ENCODE measurements at places on chromosomes 4 and X.

DNA sequence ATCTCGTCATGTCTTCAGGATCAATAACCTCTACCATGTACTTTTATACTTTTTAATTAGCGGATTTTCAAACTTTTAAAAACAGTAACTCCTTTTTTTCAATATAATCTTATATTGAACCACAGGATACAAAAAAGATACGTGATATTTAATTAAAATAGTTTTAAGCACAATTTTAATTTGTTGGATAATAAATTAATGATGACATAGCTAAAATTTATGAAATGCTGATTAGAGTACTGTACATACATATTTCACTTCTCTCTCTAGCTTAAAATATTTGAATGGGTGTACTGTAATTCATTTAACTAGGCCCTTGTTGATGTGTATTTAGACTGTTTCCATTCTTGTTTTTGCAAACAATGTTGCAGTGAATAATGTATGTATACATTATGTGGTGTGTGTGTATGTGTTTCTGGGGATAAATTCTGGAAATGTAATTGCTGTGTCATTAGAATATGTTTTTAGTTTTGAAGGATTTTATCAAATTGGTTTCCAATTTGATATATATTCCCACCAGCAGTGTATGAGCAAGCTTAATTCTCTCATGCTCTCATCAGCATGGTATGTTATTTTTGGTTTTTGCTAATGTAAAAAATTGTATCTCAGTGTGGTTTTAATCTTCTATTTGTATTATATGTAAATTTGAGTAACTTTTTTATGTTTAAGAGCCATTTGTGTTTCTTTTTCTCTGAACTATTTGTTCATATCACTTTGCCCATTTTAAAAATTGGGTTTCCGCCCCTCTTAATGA is 66.4 kb downstream of the CDKL5 start:
- DNase-seq = no peak

DNA sequence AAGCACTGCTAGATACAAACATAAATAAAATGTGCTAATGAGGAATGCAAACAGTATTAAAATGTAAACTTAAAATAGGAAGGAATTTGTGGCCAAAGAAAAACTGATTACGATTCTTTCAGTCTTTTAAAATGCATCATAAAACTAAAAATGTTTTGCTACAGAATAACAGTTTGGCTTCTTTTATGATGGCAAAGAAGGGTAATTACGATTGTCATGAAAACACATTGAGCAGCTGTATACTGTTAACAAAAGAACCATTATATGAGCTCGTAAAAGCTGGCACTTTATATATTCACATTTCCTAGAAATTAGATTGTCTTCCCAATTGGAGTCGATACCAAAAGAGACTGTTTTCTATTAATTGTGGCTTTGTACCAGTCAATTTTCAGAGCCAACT is 290.4 kb downstream of the NR3C2 start:
- DNase-seq = no peak

DNA sequence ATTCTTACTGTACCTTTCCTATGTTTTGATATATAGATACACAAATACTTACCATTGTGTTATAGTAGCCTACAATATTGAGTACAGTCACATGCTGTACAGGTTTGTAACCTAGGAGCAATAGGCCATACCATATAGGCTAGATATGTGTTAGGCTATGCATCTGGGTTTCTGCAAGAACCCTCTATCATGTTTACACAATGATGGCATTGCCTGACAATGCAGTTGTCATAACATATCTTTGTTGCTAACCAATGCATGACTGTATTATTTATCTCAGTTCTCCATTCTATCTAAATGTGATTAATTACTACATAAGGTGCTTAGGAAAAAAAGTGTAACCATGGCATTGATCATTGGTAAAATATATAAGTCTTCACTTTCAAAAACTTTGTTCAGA is 10.0 kb upstream of the SPCS3 start:
- no peak for DNase-seq

GRCh38 chrX:118174516-118175098 is 58.0 kb upstream of the KLHL13 start:
- no peak for DNase-seq

DNA sequence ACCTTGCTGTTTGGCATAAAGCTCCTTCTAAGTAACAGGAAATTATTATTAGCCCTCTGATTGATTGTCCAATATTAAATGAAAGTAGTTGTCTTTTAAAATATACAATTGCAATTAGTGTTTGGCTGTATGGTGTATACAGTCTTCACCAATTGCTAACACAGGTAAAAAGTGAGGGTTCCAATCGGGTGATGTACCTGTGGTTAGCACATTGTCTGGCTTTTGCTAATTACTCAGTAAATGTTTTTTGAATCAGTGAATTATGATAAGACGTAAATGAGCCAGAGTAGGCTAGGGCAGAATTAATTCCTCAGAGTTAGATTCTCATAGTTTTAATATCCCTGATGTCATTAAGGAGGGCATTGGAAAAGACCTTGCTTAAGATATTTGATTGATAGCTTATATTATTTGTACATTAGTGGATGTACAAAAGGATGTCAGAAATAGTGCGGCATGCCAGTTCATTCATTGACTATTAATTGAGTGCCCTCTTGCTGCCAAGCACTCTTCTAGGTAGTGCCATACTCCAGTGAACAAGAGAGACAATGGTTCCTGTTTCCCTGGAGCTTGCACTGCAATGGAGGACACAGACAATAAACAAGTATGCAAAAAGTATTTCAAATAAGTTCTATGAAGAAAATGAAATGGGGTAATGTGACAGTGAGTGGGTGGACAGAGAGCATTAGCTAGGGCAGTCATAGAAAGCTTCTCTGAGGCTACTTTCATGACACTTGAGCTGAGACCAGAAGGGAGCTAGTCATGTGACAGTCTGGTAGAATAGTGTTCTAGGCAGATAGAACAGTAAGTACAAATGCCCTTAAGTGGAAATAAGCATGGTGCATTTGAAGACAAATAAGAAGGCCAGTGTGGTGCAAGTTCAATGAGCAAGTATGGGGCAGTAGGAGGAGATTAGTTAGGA is 205.9 kb upstream of the CASK start:
- no peak for DNase-seq

- DNase-seq = no peak
Observed at GRCh38 chrX:77427611-77428010, 19.6 kb upstream of the FGF16 start.

- DNase-seq = no peak
Observed at GRCh38 chrX:129686422-129686948, 31.7 kb upstream of the APLN start.

GRCh38 chr4:81085291-81085690 is 54.8 kb downstream of the BMP3 start:
- no peak for DNase-seq

DNA sequence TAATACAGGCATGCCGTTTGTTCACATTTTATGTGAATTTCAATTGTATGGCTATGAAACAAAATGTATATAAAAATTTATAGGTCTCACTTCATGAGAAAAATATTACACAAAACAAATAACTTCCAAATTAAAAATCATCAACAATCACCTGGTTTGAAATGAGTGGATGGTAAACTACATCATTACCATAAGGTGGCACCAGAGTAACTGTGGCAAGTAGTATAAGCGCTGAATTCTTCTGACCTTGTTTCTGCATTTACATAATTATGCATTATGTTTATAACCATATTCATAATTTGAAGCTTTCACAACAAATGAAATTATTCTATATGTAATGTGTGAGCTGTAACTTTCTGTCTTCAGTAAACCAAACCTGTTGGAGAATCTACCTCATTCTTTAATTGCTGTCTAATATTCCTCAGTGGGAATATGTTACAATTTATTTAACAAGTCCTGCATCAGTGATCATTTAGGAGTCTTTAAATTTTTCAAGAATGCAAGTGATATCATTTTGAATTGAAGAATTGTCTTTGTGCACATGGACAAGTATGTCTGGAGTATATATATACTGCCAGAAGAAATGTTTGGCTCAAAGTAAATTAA is 55.2 kb downstream of the MMRN1 start:
- no peak for DNase-seq

DNA sequence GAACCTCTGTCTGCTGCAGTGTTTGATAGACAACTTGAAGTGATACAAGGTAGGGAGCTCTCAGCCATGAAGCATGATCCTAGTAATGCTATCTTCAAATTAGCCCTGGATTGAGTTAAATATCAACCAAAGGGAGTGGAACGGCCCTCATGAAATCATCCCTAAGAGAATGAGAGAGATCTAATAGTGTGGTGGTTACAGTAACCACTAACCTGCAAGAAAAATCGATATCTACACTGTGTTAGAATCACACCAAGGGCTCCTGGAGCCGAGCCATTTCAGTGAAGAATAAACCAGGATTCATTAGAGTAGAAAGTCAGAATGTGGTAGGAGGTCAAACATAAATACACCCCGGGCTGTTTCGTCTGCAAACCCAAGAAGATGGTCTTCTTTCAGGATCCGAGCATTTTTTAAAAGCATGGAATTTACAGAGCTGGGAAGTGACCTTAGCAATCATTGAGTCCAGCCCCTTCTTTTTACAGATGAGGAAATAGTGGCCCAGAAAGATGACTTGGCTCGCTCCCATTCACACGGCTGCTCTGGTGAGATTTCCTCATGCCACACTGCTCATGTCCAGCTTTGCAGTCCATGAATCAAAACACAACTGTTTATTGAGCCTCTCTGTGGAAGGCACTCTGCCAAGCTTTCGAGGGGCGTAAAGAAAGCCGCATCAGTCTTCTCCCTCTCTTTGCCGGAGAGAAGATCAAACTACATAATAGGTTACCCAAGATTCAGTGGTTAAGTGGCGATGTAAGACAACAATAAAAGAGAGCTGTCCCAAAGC is 5.5 kb upstream of the DCTD start:
- no peak for DNase-seq

DNA sequence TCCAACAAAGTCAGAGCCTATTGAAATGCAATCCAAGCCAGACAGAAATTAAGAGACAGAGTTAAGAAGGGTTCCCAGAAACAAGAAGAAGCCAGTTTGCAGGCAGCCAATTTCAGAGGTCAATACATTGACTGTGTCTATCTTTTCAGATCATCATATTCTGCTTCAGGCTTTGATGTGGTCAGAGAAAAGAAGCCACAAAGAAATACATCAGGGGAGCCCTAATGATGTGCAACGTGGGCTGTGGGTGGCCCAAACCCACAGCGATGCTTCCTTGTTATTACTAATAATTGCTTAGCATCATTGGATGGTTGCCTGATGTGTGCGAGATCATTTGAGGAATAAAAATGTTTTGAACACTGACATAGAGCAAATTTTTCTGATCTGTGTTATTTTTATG is 99.0 kb upstream of the DUSP21 start:
- DNase-seq = no peak

DNA sequence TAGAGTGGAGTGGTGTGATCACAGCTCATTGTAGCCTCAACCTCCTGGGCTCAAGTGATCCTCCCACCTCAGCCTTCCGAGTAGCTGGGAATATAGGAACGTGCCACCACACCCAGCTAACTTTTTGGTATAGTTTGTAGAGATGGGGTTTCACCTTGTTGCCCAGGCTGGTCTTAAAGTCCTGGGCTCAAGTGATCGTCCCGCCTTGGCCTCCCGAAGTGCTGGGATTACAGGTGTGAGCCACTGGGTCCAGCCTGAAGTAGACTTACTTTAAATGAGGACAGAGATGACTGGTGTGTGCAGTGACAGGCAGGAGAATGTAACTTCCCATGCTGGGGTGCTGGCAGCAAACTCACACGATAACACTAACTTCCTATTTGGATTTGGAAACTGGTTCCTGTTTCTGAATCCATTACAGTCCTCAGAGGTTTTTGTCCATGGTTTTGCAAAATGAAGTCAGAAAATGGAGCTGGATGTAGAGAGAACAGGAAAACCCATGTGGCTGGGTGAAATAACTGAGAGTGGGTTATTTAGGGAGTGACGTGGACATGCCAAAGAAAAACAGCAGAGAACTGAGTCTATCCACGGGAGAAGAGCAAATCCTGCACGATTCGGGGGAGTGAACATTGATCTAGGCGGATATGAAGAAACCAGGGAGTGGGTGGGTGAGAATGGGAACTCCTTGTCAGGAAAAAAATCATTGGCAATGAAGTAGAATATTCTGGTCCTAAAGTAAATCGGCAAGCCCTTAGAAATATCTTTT is 95.6 kb downstream of the GATB start:
- no peak for DNase-seq

- DNase-seq = no peak
Observed at GRCh38 chr4:54400802-54401201, 171.7 kb downstream of the PDGFRA start.

- no peak for DNase-seq
Observed at GRCh38 chr4:4388311-4388790, 1.4 kb downstream of the NSG1 start.

DNA sequence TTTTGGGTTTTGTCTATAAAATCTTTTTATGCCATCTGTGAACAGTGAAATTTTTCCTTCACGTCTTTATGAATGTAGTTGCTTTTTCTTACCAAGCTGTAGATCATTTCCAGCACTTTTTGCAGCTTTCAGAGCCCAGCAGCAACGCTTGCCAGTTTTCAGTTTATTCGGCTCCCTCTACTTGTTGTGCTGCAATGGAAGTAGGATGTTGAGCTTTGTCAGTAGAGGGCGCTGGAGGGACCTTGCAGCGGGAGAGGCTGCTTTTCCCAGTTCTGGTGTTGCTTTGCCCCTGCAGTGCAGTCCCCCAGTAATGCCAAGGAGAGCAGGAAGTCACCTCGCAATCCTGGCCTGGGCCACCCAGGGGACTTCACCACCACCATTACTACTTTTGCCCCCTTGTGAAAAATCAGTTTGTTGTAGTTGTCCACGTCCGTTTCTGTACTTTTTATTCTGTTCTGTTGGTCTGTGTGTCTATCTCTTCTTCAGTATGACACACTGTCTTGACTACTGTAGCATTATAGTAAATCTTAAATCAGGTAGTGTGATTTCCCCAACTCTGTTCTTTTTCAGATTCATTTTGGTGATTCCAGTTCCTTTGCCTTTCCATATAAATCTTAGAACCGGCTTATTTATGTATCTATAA is 21.8 kb downstream of the CMC4 start:
- no peak for DNase-seq

GRCh38 chr4:90979556-90979955 is 852.4 kb downstream of the CCSER1 start:
- DNase-seq = no peak

DNA sequence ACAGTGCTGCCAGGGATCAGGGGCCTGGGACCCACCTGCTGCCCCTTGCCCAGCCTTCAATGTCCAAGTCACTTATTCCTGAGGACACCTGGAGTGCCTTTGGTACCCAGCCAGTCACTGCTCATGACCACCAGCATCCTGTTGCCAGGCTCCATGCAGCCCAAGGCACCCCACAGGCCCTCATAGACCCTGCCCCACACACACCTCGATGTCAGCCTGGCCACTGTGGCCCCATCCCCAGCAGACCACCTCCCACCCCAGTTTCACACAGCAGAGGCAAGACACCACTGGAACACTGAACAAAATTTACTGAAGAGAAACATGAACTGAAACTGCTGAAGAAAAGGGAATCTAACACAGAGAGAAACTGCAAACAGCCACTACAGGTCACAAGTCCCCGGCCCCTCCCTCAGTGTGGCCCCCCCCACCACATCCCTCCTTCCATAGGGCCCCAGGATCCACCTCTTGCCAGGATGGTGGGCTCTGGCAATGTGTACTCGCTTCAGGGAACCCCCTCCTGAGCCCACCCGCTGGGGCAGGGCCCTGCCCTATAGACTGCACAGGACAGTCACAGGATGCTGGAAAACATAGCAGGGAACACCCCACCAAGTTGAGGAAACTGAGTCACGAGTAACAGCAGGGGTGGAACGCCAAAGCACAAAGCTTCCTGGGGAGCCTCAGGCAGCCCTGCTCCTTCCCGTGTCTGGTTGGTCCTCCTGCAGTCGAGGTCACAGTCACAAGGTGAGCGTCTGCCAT is 5.2 kb downstream of the PNMA5 start:
- DNase-seq = no peak

Measured in cortex of kidney (tissue), 1 donor.